Testis (tissue), 5 donors: ENCODE measurements at places on chromosomes 4 and X. TPM values are rescaled to one million over a fixed set of nuclear protein-coding genes. Genes with fewer than 3 reads are reported as not detected.

DNA sequence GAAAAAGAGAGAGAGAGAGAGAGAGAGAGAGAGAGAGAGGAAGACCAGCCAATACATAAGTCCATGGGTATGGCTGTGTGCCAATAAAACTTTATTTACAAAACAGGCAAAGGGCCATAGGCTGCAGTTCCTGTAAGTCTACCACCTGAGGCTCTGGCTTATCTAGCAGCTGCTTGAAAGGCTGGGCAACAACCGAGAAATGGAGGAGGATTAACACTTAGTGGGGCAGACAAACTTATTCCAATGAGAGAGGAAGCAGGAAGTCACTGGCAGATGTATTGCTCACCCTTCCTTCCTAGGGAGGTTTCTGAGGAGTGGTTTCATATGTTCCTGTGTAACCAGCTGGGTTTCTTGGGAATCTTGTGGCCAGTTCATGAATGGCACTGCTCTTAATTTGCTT lies 4.7 kb upstream of the GPR143 start:
- DNase-seq, result no peak
- H3K27ac ChIP-seq, result no peak overlapping the region
- no peak overlapping the region for H3K4me3 ChIP-seq
- H3K36me3 ChIP-seq, result no peaks in the 10 kb centered on the region
- H3K4me1 ChIP-seq, result no peaks in the 10 kb centered on the region

DNA sequence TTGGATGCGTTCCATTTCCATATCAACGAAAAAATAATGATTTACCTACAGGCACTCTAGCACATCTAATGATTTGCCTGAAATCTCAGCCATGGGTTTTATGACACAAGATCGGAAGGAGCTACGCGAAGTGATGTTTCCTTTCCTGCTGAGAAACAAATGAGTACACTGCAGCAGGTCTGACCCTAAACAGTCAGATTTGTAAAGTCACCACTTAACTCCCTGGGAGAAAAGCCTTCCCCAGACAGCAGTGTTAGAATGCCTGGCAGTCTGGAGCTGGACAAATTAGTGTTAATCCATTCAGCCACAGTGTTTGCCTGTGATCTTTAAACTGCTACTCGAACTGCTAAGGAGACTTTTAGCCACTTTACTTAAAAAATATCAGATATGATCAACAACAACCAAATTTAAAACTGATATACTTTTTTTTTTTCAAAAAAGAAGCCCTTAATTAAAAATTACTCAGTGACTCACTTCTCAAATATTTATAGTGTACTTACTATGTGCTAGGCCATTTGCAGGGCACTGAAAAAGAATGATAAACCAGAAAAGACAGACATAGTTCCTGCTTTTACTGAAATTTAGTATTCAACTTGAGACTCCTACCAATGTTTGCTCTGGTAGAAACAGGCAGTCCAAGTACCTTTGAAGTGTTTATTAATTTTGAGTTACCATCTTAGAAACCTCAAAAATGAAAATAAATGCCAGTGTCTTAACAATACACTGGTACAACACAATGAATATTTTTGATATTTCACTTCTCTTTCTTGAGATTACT lies 104.5 kb downstream of the SHISA3 start:
- H3K27ac ChIP-seq, result no peak overlapping the region
- no peaks in the 10 kb centered on the region for H3K36me3 ChIP-seq
- no peaks in the 10 kb centered on the region for H3K27me3 ChIP-seq
- no peak for DNase-seq
- H3K4me1 ChIP-seq, result no peaks in the 10 kb centered on the region

The COL25A1 gene
- 19.2 TPM for total RNA-seq

DNA sequence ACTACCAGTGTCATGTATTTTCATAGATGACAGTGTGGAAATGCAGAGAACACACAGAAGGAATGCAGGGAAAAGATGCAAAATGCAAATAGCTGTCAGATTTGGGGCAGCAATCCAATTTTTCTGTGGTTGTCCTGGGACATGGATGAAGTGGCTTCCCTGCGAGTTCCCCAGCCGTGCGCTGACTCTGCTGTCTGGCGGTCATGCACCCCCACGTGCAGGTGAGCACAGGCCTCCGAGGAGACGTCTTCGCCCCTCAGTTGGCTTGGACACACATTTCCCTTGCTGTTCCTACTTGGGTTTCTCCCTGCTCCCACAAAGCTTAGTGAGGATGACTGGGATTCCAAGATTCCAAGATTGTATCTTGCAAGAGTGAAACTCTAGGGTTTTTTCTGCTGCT lies 24.4 kb downstream of the BLOC1S4 start:
- H3K4me1 ChIP-seq, result no peaks in the 10 kb centered on the region
- H3K27ac ChIP-seq, result no peak overlapping the region
- no peaks in the 10 kb centered on the region for H3K36me3 ChIP-seq
- no peaks in the 10 kb centered on the region for H3K27me3 ChIP-seq
- DNase-seq, result no peak

DNA sequence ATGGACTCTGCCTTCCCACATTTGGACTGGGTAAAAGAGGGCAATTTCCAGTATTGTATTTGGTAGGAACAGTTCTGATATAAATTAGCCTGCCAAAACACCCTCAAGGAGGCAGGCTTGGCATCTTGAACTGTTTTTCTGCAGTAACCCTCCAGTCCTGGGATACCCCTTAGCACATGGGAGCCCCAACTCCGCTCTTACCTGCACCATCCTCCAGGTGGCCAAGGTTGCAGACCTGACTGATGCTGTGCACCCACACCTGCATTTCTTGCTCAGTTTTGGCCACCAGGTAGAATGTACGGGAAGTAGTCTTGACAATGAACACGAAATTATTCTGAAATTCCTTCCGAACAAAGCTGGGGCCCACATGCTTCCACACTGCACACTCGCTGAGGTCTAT lies 35.1 kb downstream of the GAB3 start:
- H3K36me3 ChIP-seq, result no peaks in the 10 kb centered on the region
- no peak for DNase-seq
- H3K4me1 ChIP-seq, result no peaks in the 10 kb centered on the region
- no peak overlapping the region for H3K4me3 ChIP-seq
- no peak overlapping the region for H3K27ac ChIP-seq
- no peaks in the 10 kb centered on the region for H3K27me3 ChIP-seq

DNA sequence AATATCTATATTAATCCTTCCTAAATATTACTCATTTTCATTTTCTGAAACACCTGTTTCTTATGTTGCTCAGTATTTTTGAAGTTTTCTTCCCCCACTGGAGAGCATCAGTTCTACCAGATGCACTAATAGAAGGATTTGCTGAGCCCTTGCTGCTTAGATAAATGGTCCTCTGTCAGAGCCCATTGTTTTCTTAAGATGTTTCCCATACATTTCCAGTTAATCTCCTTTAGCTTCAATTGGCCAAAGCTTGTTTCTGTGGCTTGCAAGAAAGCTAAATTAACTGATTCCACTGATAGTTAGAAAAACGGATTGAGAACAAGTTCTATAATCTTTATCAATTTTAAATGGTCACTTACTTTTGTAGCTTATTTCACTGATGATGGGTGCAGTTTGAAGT lies 1425.5 kb downstream of the PCDH18 start:
- no peaks in the 10 kb centered on the region for H3K4me1 ChIP-seq
- H3K36me3 ChIP-seq, result no peaks in the 10 kb centered on the region
- no peaks in the 10 kb centered on the region for H3K27me3 ChIP-seq
- no peak overlapping the region for H3K4me3 ChIP-seq
- no peak overlapping the region for H3K27ac ChIP-seq
- DNase-seq, result no peak

- H3K36me3 ChIP-seq, result no peaks in the 10 kb centered on the region
- no peak for DNase-seq
- peak overlapping the region; percentile 46 for H3K4me3 ChIP-seq
Observed at GRCh38 chr4:183397741-183398297, 46.6 kb upstream of the CDKN2AIP start.
